ENCODE measurements at places on chromosomes 4 and X. TPM values are rescaled to one million over a fixed set of nuclear protein-coding genes. Genes with fewer than 3 reads are reported as not detected.

DNA sequence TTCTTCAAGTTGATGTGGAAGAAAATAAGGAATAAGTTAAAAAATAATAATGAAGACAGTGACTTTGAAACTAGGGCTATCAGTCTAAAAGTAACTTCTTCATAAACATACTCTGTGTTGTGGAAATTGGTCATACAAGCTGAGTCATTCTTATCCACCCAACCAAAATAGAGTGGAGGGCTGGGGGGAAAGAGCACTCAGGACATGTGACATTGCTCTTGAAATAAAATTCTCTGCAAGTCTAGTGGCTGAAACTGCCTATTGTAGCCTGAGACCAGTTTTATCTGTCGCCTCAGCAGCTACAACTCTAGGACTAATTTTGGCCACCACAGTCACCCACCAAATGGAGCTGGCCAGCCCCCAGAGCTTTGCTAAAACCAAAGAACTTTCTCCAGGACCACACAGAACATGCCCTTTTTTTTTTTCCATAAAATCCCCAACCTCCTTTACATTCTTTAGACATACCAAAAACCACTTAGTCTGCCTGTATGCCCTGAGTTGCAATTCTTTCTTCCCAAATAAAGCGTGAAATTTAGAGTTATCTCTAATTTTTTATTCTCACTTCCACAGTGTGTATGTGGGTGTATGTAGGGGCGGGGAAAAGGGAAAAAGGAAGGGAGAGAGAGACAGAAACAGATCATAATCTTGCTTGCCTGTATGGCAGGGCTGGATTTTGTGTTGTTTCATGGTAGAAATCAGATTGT is 23.0 kb upstream of the SLC25A4 start:
- no peak for DNase-seq

DNA sequence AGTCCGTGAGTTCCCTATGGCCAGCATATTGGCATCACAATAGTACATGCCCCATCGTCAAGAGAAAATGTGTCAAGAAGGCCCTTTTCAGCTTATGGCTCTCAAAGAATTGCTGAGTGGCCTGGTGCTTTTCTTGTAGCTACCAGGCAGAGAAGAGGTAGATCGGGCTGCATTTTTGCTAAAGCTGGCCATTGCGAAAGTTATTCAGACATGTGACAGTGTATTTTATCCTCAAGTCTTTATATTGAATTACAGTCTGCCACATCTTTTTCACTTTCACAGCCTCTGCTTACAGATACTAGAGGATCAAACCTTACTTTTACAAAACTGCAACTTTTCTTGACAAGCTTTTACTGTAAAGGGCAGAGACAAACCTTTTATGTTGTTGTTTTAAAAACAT is 261.5 kb upstream of the IGFBP7 start:
- DNase-seq: no peak

DNA sequence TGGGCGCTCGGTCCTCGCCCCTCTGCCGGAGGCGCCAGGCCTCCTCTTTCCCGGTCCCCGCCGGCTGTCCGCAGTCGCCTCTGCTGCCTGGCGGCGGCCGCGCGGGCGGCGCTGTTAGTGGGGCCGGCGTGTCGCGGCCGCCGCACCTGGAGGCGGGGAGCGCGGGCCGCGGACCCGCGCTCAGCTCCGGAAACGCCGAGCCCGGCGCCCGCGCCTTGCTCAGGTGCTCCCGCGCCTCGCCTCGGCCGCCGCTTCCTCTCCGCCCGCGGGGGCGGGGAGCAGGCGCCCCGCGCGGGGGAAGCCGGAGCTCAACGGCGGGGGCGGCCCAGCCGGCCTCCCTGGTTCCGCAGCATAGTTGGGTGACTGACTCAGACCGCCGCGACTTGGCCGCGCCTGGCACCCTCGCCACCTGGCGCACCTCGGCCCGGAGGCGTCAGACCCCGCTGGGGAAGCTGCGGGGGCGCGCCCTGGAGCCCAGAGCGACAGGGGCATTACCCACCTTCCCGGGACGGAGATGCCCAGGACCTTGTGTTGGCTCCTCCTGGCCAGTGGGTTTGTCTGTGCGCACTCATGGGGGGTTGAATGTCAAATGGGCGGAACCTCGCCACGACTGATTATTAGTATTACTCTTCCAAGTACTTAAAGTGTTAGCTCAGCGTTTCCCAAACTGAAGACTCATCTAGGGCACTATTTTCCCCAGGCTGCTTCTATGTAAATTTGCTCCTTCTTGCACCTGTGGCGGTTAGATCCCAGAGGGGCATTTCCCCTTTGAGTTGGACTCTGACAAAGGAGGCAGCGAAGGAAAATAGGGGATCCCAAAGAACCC is at the start of gene ARAP2:
Gene ARAP2, minus strand, starts transcription at position 258 of the 826 bp plus-strand sequence. CDS start 15,028 bp downstream, outside the sequence.
- DNase-seq: no peak

Gene NUDT10
- 17.6 TPM for total RNA-seq

DNA sequence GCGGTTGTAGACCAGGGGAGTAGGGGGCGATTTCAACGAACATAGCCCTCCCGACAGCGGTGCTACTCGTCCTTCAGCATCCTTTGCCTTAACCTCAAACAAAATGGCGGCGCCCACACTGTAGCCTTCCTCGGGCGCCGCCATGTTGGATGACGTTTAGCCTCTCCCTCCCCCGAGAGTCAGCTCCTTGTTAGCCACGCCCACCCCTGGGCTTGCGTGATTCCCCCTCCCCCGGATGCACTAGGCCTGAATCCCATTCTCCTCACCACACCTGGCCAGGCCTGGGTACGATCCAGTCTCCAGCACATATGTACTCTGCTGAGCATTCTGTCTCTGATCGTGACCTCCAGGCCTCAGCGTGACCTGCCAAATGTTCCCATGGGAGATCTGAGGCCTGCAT is 49.0 kb upstream of the ZNF157 start:
- DNase-seq: peak; percentile 79

Gene PPP1R2C
- total RNA-seq: not detected

DNA sequence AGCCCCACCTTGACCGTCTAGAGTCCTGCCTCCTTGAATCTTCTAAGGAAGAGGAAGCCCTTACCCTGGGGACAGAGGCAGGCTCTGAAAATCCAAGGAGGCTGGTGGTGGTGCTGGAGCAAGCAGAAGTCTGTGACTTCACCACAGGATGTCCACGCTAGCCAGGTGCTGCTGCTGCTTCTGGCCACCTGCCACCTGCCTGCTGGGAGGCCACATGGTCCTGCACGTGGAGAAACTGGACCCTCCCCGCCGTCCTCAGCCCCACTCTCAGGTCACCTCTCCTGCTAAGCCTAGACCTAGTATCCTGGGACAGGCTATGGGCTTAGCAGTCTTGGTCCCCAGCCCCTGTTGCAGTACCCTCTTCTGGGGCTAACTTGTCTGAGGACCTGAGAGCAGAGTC is 15.8 kb downstream of the TMEM31 start:
- no peak for DNase-seq

- DNase-seq: no peak
Measured at GRCh38 chrX:77548751-77549150, 101.6 kb downstream of the FGF16 start.

Gene TMSB15C
- 7.7 TPM for total RNA-seq

Measured in ovary (tissue), 10 donors.